ENCODE measurements at places on chromosomes 5 and 9. TPM values are rescaled to one million over a fixed set of nuclear protein-coding genes. Genes with fewer than 3 reads are reported as not detected.

Gene ERAP2
- total RNA-seq = 132 TPM

Gene SCGB3A2
- total RNA-seq = not detected

Gene SHISAL2B
- total RNA-seq = not detected

Gene TBCA
- 74.4 TPM for total RNA-seq

Gene ACOT12
- not detected for total RNA-seq

Gene FREM1
- total RNA-seq = under 0.01 TPM

Gene FAM13B
- 28.8 TPM for total RNA-seq

Gene PCDH1
- 94.4 TPM for total RNA-seq

Gene MOB3B
- total RNA-seq = 0.85 TPM

Gene CA9
- not detected for total RNA-seq

Gene ORM2
- not detected for total RNA-seq

Gene TSLP
- total RNA-seq = under 0.01 TPM

Gene PCDHGA9
- total RNA-seq = 3.6 TPM

Gene RLN2
- not detected for total RNA-seq

Gene ISCA1
- 30.3 TPM for total RNA-seq

Gene SPINK5
- total RNA-seq = 0.85 TPM

Gene MEGF9
- 9.7 TPM for total RNA-seq

Gene OR13J1
- not detected for total RNA-seq

Gene PLEKHG4B
- not detected for total RNA-seq

Gene BRINP1
- not detected for total RNA-seq

Gene OR13F1
- total RNA-seq = not detected

Gene SLC6A19
- total RNA-seq = not detected

Gene DBH
- not detected for total RNA-seq

Gene AUH
- 13.3 TPM for total RNA-seq

Gene NR5A1
- total RNA-seq = not detected

Gene RPS23
- 3,030 TPM for total RNA-seq

Gene TAF1L
- under 0.01 TPM for total RNA-seq

Gene STC2
- 11.7 TPM for total RNA-seq

Gene KIAA1958
- 2.0 TPM for total RNA-seq

Gene CYSRT1
- total RNA-seq = 0.37 TPM

Gene SLC6A18
- not detected for total RNA-seq

Gene GSN
- total RNA-seq = 1,127 TPM

Gene UNC13B
- 48.1 TPM for total RNA-seq

Gene CDX1
- not detected for total RNA-seq

Gene C8G
- 1.7 TPM for total RNA-seq

Gene MYORG
- total RNA-seq = 8.0 TPM

Gene SLC6A3
- not detected for total RNA-seq

Gene GNA14
- total RNA-seq = 34.9 TPM

Gene CCDC187
- total RNA-seq = not detected

Gene LIFR
- total RNA-seq = 119 TPM

Gene CNTNAP3
- total RNA-seq = 57.2 TPM

Gene PCDHGB3
- 3.6 TPM for total RNA-seq

Gene HDHD3
- total RNA-seq = 8.3 TPM

Gene PLPP7
- 6.0 TPM for total RNA-seq

Gene IFNE
- total RNA-seq = 0.05 TPM

Gene STK32A
- not detected for total RNA-seq

Gene LIX1
- total RNA-seq = not detected
